HCEC 1CT (cell line): ENCODE measurements at places on chromosomes 7 and 10.

GRCh38 chr7:41188163-41189130, 514.4 kb downstream of the INHBA start:
- peak; percentile 96 for DNase-seq

GRCh38 chr7:98899816-98900215, 21.5 kb downstream of the TRRAP start:
- DNase-seq, result no peak

GRCh38 chr7:122675011-122675410, 23.9 kb downstream of the RNF133 start:
- DNase-seq, result no peak

DNA sequence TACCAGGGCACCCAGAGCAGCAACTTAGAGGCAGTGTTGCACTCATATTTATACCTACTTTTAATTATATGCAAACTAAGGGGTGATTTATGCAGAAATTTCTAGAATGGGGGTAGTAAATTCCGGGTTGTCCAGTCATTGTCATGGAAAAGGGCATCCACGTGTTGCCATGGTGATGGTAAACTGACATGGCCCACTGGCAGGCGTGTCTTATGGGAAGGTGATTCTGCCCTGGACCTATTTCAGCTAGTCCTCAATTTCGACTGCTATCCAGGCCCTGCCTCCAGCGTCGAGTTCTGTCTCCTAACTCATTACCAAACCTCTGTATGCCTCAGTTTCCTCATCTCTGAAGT, 12.8 kb downstream of the SNX8 start:
- no peak for DNase-seq

DNA sequence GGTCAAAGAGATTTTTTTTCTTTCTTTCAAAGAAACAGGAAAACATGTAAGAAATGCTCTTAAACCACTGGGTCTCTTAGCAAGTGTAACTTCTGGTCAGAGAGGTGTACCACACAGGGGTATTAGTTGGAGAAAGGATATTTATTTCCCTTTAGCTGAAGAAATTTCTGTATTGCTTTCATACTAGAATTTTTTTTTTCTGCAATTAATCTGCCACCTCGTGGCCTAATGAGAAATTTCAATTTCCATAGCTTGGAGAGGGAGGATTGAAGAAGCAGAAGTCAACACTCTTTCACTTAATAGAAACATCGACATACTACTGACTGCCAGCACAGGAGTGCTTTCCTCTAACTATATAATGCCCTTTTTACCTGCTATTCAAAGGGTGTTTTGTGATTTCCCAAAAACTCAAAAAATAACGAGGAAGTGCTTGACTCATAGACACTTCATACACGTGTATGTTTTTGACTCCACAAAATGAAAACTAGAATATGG, 177.6 kb upstream of the NAMPT start:
- peak; percentile 35 for DNase-seq

- DNase-seq, result no peak
These were observed 294.6 kb downstream of the PARD3 start for GRCh38 chr10:34520510-34520909.

GRCh38 chr7:5528815-5529442, 105.3 kb upstream of the TNRC18 start:
- DNase-seq, result no peak

GRCh38 chr10:69898524-69898923, 96.8 kb downstream of the COL13A1 start:
- DNase-seq, result no peak

DNA sequence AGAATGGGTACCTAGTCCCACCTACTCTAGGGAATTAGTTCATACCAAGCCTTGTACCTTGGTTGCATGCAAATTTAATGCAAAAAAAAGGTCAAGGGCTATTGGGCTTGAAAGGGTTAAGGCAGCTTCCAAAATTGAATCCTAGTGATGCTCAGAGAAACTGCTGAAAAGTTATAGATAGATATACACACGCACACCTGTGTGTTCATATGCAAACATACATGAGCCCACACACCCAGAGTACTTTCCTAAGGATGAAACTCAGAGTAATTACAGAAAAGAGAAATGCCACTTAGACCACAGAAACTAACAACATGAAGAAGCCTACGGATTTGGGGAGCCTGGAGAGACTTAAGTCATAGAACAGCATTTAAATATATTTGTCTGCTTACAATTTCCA, 1.5 kb downstream of the SLC25A13 start:
- DNase-seq, result no peak

DNA sequence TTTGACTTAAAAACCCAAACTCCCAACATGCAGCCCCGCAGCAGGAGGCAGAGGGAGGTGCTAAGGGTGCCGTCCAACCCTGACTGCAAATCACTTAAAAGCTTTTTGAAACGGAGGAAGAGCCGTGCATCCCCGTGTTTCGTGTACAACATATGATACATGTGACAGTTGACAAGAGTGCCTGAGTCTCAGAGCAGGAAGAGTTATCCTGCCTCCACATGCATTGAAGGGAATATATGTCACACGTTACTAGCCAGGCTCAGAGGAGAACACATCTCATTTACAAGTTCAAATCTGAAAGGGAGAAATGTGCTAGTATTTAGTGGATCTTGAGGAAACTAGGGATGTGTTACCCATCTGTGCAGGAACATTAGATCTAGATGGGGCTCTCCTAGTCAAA, 69.9 kb downstream of the SDK1 start:
- DNase-seq, result no peak

DNA sequence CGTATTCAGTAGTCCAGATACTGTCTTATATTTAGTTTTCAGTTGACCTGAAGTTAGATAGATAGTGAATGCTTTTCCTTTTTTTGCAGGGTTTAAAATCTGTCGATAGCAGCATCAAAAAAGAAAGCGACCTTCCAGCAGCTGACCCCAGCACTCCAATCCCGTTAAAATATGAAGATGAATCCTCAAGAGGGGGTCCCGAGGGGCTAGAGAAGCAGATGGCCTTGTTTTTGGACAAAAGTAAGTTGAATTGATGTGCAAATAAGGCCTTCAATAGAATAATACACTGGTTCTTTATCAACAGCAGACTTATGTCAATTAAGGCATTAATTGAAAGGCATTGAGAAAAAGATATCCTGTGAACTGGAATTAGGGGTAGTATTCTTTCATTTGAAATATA, 18.7 kb downstream of the EDRF1 start:
- DNase-seq, result no peak

GRCh38 chr10:103227416-103227815, 18.3 kb upstream of the RPEL1 start:
- DNase-seq, result no peak

DNA sequence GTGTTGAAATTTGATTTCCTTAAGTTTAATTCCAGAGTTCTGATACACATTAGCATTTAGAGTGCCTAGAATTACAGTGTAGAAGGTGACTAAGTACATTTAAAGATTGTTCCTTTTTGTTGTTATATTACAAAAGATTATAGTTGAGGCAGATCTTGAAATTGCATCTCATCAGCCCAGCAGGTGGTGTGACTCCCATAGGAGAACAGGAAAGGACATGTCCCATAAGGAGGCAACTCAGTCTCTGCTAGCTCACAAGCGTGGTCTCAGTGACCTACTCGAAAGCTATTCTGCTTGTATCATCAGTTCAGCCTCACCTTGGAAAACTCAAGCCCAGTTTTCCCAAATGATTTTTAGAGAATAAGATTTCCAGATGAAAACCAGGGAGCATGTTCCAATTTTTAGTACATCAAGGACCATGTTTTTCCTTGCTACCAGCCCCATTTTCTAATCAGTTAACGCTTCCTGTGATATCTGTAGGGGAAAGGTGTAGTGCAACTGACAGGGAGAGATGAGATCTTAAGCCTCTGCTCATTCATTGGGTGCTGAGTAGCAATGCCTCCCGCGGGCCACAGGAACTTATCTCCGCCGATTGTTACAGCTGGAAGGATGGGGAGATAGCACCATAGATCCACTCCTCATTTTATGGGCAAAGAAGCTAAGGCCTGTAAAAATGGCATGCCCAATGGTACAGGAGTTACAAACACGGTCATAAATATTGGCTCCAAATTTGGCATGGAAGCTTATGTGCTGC, 1.1 kb upstream of the GNAI1 start:
- peak; percentile 39 for DNase-seq

DNA sequence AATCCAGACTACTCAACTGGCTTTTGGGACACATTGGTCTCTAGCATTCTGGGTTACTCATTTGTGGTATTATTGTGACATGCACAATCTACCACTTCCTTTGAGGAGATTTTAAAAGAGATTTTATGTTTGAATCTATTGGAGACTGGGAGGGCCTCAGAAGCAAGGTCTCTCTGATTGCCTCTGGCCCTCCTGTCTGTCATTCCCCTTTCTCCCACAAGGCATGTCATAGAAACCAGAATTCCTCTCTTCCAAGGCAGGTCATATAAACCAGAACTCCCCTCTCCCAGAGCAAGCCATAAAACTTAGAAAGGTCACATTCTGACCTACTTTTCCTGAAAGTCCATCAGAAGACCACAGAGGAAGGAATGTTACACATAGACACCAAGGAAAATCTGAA, 777.7 kb downstream of the PHTF2 start:
- DNase-seq, result peak; percentile 54

- peak; percentile 25 for DNase-seq
These were observed 8.8 kb upstream of the SMKR1 start for GRCh38 chr7:129493555-129493954.

DNA sequence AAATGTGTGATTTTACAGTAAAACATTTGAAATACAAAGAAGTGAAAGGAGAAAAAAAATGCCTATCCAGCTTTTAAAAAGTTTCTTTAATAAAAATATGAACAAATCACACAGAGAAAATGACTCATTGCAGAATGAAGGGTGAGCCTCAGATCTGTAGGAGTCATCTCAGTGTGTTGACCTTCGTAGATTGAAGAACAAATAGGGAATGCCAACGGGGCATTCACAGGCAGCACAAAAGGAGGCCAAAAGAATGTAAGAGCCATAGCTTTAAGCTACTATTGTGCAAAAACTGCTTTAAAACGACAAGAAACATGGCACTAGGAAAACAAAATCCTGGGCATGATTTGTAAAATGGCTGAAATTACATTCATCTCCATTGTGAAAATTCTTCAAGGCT, 782.7 kb upstream of the CELF2 start:
- no peak for DNase-seq

GRCh38 chr7:39890411-39890810, 59.6 kb upstream of the CDK13 start:
- DNase-seq, result no peak

DNA sequence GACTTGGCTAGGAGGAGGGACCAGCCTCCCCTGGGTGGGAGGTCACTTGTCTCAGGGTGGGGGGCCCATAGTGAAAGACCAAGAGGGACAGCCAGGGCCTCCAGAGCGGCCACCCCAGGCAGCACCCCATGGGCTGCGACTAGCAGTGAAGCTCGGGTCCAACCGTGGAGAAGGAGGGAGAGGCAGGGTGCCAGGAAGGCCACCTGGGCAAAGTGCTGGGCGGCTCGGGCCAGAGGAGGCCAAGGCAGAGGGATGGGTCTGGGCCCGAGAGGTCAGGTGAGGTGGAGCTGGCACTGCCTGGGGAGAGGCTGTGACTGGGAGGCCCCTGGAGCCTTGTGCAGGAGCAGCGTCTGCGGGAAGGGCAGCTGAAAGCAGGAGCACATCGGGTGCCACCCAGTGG, 41.8 kb downstream of the CLRN3 start:
- no peak for DNase-seq

GRCh38 chr10:18659819-18660535, 746 bp downstream of the ARL5B start:
- peak; percentile 25 for DNase-seq

- no peak for DNase-seq
These were observed 53.7 kb upstream of the DPYSL4 start for GRCh38 chr10:132133005-132133404.

DNA sequence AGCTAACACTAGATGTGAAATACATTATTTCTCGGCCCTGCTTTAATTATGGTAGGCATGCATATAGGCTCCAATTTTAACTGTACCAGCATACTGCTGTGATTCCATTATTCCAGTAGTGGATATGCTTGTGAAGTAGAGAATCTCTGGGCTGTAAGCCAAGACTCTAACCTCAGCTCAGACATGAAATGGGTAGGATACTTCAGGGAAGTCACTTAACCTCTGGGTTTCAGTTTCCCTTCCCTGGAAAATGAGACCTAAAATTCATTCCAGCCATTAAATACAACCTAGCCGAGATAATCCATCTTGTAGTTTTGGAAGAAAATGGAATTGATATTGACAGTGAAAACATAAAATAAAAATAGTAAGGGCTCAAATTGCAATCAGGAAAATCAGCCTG, 59.6 kb upstream of the TRIL start:
- DNase-seq, result no peak

DNA sequence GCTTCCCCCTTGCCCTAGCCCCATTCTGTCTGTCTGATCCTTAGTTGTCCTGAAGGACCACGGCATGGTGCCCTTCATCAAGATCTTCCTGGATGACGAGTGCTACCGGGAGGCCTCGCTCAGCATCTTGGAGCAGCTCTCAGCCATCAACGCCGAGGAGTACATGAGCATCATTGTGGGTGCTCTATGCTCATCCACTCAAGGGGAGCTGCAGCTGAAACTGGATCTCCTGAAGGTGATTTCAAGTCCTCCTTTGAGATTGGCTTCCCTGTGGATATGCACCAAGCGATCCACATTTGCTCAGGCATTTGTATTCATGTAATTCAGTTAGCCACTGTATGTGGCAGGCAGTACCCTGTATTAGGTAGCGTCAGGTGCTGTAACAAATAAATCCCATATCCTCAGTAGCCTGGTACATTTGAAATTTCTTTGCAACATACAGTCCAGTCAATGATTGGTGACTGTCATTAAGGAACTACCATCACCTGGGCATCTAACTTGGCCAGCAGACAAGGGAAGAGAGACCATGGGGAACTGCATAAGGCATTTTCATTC, 51.2 kb downstream of the WDFY4 start:
- no peak for DNase-seq

GRCh38 chr7:38373155-38373554, 99.7 kb upstream of the TARP start:
- no peak for DNase-seq

- no peak for DNase-seq
These were observed 45.7 kb downstream of the SEM1 start for GRCh38 chr7:96663871-96664445.
